Peyer's patch (tissue), 4 donors: ENCODE measurements at places on chromosomes 3 and 15. TPM values are rescaled to one million over a fixed set of nuclear protein-coding genes. Genes with fewer than 3 reads are reported as not detected.

MED12L gene
- 0.13 TPM for total RNA-seq

DNA sequence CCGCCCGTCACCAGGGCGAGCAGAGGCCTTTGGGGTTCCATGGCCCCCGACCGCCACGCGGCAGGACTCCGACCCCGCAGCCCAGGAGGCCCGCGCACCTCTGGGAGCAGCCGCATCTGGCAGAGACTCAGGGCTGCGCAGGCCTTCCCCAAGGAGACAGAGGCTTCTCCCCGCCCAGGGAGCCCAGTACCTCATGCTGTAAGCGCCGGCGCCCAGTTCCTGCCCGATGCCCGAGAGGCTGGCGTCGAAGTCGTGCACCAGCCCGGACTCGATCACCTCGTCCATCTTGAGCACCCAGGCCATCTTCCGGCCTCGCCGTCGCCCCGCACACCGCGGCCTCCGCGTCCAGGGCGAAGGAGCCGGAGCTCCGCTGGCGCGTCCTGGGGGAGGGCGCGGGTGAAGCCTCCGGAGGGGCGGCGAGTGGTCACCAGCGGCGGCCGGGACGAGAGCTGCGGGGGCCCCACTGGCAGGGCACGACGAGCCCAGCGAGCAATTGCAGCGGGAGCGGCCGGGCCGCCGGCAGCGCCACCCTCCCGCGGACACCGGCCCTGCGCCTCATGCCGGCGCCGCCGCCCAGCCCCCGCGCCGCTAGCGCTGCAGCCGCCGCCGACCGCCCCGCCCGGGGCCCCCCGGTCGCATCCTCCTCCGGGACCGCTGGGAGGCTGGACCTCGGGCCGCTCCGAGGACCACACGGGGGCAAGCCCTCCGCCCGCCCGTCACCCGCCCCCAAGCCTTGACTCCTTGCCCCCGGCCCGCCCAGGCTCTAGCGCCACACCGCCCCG is 468 bp downstream of the UBP1 start:
- H3K36me3 ChIP-seq, result no peaks in the 10 kb centered on the region
- H3K27ac ChIP-seq, result peak overlapping the region; percentile 99
- H3K27me3 ChIP-seq, result no peaks in the 10 kb centered on the region
- H3K4me3 ChIP-seq, result peak overlapping the region; percentile 88

DNA sequence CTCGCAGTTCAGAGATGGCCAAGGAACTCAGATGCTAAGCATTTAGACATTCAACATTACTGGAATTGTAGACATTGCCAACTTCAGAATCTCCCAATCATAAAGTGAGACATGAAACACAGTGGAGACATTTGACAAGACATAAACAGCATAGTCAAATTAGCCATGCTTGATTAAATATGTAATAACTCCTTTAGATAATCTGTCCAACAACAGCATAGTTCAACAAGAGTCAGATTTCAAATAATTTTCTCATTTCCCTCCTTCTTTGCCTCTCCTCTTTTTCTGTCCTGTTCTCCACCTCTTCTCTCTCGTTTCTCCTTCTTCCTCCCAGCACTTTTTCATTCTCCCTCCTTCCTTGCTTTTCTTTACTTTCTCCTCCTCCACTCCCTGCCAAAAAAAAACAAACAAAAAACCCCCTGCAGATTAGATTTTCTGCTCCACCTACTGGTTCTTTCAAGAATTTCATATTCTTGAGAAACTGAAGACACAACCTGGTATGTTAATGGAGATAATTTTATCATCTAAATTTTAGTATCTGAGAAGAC is 20.2 kb downstream of the CPOX start:
- H3K4me1 ChIP-seq, result no peaks in the 10 kb centered on the region
- no peaks in the 10 kb centered on the region for H3K36me3 ChIP-seq
- no peak for DNase-seq
- no peak overlapping the region for H3K27ac ChIP-seq
- no peaks in the 10 kb centered on the region for H3K27me3 ChIP-seq
- H3K4me3 ChIP-seq, result no peak overlapping the region

- no peak overlapping the region for H3K4me3 ChIP-seq
- DNase-seq, result no peak
- peaks cover 97% of the 10 kb centered on the region for H3K36me3 ChIP-seq
- no peak overlapping the region for H3K27ac ChIP-seq
- H3K4me1 ChIP-seq, result peaks cover 3% of the 10 kb centered on the region
These were observed 17.1 kb upstream of the ITPKA start for GRCh38 chr15:41476416-41477048.

- DNase-seq, result no peak
- H3K36me3 ChIP-seq, result no peaks in the 10 kb centered on the region
- H3K4me1 ChIP-seq, result no peaks in the 10 kb centered on the region
- no peaks in the 10 kb centered on the region for H3K27me3 ChIP-seq
- no peak overlapping the region for H3K4me3 ChIP-seq
- H3K27ac ChIP-seq, result no peak overlapping the region
These were observed 115.3 kb upstream of the SMAD3 start for GRCh38 chr15:66950114-66950513.

- H3K27me3 ChIP-seq, result no peaks in the 10 kb centered on the region
- no peak for DNase-seq
- no peaks in the 10 kb centered on the region for H3K36me3 ChIP-seq
- H3K27ac ChIP-seq, result no peak overlapping the region
These were observed 2.6 kb upstream of the XYLB start for GRCh38 chr3:38343797-38344594.

GRCh38 chr3:5426094-5426883 is 238.8 kb downstream of the EDEM1 start:
- H3K4me3 ChIP-seq, result no peak overlapping the region
- no peaks in the 10 kb centered on the region for H3K36me3 ChIP-seq
- H3K27ac ChIP-seq, result no peak overlapping the region
- no peaks in the 10 kb centered on the region for H3K4me1 ChIP-seq
- peak; percentile 66 for DNase-seq

LINGO1 gene
- not detected for total RNA-seq

GRCh38 chr3:45462522-45463265 is 74.3 kb downstream of the LARS2 start:
- no peaks in the 10 kb centered on the region for H3K27me3 ChIP-seq
- DNase-seq, result no peak
- H3K4me1 ChIP-seq, result no peaks in the 10 kb centered on the region
- no peak overlapping the region for H3K27ac ChIP-seq
- no peak overlapping the region for H3K4me3 ChIP-seq

GRCh38 chr3:14740983-14741382 is 66.0 kb downstream of the C3orf20 start:
- no peaks in the 10 kb centered on the region for H3K27me3 ChIP-seq
- no peak overlapping the region for H3K4me3 ChIP-seq
- no peak for DNase-seq
- no peak overlapping the region for H3K27ac ChIP-seq

GPR149 gene
- total RNA-seq, result not detected

- peaks cover 5% of the 10 kb centered on the region for H3K4me1 ChIP-seq
- H3K4me3 ChIP-seq, result no peak overlapping the region
- H3K36me3 ChIP-seq, result no peaks in the 10 kb centered on the region
- DNase-seq, result peak; percentile 96
- H3K27ac ChIP-seq, result no peak overlapping the region
- no peaks in the 10 kb centered on the region for H3K27me3 ChIP-seq
These were observed 30.1 kb upstream of the NRROS start for GRCh38 chr3:196609343-196609775.

GATA2 gene
- total RNA-seq, result 2.8 TPM

DNA sequence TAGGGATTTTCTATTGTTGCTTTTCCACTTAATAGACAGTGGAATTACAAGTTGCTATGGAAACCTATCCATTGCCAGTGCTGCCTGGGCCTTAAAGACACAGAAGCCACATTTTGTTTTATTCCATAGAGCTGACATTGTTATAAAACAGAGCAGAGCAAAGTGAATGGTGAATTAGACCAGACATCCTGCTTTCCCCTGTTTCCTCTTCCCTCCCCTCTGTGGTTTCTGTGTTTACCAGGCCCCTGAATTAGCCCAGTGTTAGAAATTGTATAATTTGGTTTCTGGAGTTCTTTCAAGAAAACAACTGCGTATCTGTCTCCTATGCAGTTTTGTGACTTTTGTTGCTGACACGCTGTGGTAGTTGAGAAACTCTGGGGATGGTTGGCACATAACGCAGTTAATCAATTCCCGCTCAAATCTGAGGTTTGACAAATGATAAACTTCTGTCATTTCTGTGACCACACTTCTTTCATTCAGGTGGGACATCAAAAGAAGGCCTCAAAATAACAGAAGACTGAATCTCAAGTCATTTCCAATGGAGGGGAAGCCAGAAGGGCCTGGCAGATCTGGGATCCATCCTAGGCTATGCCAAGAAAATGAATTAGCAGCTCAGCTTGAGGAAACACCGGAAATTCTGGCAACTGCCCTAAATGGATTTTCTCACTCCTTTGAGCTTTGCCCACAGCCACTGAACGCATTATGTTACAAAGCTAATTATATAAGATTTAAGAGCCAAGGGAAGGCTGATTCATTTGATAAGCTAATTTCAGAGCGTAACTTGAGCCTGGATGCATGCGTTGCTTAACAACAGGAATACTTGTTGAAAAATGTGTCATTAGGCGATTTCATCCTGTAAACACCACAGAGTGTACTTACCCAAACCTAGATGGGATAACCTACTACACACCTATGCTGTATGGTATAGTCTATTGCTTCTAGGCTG is 46.9 kb downstream of the NR1D2 start:
- H3K36me3 ChIP-seq, result no peaks in the 10 kb centered on the region
- H3K4me1 ChIP-seq, result peaks cover 4% of the 10 kb centered on the region
- DNase-seq, result no peak
- no peaks in the 10 kb centered on the region for H3K27me3 ChIP-seq

GOLGA8J gene
- not detected for total RNA-seq

CCDC12 gene
- total RNA-seq, result 41.7 TPM

DNA sequence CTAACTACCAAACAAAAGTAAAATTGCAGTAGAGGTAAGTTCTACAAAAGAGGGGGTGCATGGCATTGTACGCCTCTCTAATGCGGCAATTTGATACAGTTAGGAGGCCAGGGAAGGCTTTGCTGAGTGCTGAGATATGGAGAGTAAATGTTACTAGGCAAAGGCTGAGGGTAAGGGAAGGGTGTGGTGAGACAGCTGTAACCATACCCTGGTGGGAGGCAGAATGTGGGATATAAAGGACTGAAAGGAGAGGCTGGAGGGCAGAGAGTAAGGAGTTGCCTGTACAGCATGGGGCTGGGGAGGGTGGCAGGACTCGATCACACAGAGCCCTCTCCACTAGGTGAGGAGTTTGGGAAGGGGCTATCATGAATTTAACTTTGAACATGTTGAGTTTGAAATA is 106.3 kb downstream of the PDCD6IP start:
- DNase-seq, result no peak
- H3K4me3 ChIP-seq, result no peak overlapping the region
- no peak overlapping the region for H3K27ac ChIP-seq
- H3K36me3 ChIP-seq, result no peaks in the 10 kb centered on the region

- H3K27ac ChIP-seq, result no peak overlapping the region
- H3K27me3 ChIP-seq, result no peaks in the 10 kb centered on the region
- no peaks in the 10 kb centered on the region for H3K36me3 ChIP-seq
- no peaks in the 10 kb centered on the region for H3K4me1 ChIP-seq
- no peak overlapping the region for H3K4me3 ChIP-seq
- DNase-seq, result no peak
These were observed 28.7 kb upstream of the ATP2B2 start for GRCh38 chr3:10534066-10534465.

DNA sequence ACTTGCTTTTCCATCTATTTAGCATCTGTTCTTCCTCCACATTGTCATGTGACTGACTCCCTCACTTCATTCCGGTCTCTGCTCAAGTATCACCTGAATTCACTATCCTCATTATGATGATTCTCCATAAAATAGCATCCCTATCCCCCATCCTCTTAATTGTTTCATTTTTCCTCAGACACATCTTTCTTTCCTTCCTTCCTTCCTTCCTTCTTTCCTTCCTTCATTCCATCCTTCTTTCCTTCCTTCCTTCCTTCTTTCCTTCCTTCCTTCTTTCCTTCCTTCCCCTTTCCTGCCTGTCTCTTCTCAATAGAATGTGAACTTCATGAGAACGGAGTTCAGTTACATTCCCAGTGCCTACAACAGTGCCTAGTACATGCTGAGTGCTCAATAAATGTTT is 32.6 kb upstream of the MTHFS start:
- no peaks in the 10 kb centered on the region for H3K4me1 ChIP-seq
- H3K4me3 ChIP-seq, result no peak overlapping the region
- no peak overlapping the region for H3K27ac ChIP-seq
- no peaks in the 10 kb centered on the region for H3K36me3 ChIP-seq
- DNase-seq, result no peak
- H3K27me3 ChIP-seq, result no peaks in the 10 kb centered on the region

- no peaks in the 10 kb centered on the region for H3K36me3 ChIP-seq
- H3K27me3 ChIP-seq, result no peaks in the 10 kb centered on the region
- H3K4me3 ChIP-seq, result no peak overlapping the region
- H3K27ac ChIP-seq, result no peak overlapping the region
- H3K4me1 ChIP-seq, result no peaks in the 10 kb centered on the region
These were observed 763.4 kb upstream of the GRM7 start for GRCh38 chr3:6097556-6097955.

FSIP1 gene
- not detected for total RNA-seq

DNA sequence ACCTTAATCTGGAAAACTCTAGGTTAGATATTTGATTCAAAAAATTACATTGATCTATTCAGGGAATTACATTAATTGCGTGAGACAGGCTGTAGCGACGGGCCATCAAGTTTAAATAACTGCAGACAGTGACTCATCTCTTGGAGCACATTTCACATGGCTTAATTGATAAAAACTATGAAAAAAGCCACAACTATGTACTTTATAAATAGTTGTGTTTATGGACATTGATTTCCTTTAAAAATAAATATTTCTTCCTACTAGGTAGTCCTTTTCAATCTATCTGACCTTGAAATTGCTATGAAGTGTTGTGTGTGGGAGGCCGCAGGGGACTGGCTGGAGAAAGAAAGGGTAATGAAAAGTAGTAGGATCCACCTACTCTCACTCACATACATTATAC is 157.8 kb downstream of the IL1RAP start:
- no peak overlapping the region for H3K4me3 ChIP-seq
- no peaks in the 10 kb centered on the region for H3K36me3 ChIP-seq
- DNase-seq, result no peak
- H3K27me3 ChIP-seq, result no peaks in the 10 kb centered on the region
- no peak overlapping the region for H3K27ac ChIP-seq

GRCh38 chr15:62854420-62855084 is 188.0 kb upstream of the TPM1 start:
- no peak overlapping the region for H3K4me3 ChIP-seq
- no peaks in the 10 kb centered on the region for H3K36me3 ChIP-seq
- no peaks in the 10 kb centered on the region for H3K4me1 ChIP-seq

GRCh38 chr3:188021502-188022040 is 132.4 kb upstream of the LPP start:
- H3K27me3 ChIP-seq, result no peaks in the 10 kb centered on the region
- H3K27ac ChIP-seq, result no peak overlapping the region
- no peak overlapping the region for H3K4me3 ChIP-seq
- H3K36me3 ChIP-seq, result no peaks in the 10 kb centered on the region
- DNase-seq, result no peak
- no peaks in the 10 kb centered on the region for H3K4me1 ChIP-seq
